ENCODE measurements at places on chromosomes 1 and 21.

GRCh38 chr1:17061486-17061885 is 7.7 kb upstream of the SDHB start:
- DNase-seq: no peak

GRCh38 chr1:208895181-208895580 is 651.0 kb upstream of the PLXNA2 start:
- DNase-seq: no peak

DNA sequence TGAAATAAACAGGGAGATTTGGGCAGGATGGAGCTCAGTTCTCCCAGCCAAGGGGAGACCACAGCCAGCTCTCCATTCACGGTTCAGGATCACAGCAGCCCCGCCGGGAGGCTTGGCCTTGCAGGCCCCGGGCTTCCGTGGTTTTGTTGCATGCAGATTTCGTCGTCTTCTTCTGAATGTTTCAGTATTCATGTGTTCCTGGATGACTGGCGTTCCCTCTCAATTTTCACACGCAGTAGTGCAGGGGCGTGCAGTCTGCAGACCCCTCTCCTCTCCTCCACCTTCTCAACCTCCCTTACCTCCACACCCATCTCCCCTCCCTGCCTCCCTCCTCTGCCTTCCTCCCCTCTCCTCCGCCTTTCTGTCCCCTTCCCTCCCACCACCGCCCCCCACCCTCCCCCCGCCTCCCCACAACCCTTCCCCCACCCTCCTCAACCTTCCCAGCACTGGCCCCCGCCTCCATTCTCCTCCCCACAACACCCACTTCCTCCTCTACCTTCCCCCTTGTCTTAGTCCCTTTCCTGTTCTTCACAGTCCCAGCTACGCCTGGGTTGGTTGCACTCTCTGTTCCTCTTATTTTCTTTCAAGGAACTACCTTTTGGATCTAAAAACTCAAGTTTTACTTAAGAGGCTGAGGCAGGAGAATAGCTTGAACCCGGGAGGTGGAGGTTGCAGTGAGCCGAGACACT is 8.4 kb upstream of the SLC19A1 start:
- no peak for DNase-seq

- DNase-seq: no peak
Observed at GRCh38 chr1:211842518-211842917, 12.0 kb upstream of the LPGAT1 start.

- no peak for DNase-seq
Observed at GRCh38 chr1:162590101-162590500, 28.6 kb downstream of the UAP1 start.

GRCh38 chr1:240468656-240469055 is 143.3 kb downstream of the GREM2 start:
- DNase-seq: no peak

- DNase-seq: no peak
Observed at GRCh38 chr21:42361286-42361685, 5.0 kb downstream of the TFF1 start.

DNA sequence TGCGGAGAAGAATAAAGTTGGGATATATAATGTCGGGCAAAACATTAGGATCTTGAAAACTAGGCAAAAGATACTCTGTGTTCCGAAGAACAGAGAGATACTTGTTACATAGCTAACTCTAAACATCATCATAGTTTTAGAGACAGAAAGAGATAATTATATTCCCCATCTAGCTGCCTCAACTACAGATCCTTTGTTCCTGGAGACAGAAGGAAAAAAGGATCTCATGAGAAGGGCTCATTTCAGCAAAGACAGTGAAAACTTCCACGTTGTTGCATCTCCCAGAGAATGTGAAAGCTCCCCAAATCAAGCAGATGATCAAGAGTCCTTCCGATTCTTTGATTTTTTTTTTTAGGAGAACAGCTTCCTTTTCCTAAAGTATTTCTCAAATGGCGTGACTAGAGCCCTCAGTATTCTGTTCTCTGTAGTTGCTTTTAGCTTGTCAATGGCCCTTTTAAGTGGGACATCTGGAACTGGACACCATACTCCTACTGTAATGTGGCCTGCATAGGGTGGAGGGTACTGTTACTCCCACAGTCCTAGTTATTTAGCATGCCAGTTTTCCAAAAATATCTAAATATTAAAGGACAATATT is 1048.2 kb downstream of the TTLL7 start:
- no peak for DNase-seq

- no peak for DNase-seq
Observed at GRCh38 chr1:118151312-118151937, 33.6 kb downstream of the SPAG17 start.

GRCh38 chr1:47533793-47534328 is 96.0 kb downstream of the FOXD2 start:
- no peak for DNase-seq

GRCh38 chr1:9850442-9851162 is 26.8 kb upstream of the CLSTN1 start:
- DNase-seq: no peak

GRCh38 chr1:229479660-229480399 is 28.3 kb downstream of the NUP133 start:
- DNase-seq: no peak

DNA sequence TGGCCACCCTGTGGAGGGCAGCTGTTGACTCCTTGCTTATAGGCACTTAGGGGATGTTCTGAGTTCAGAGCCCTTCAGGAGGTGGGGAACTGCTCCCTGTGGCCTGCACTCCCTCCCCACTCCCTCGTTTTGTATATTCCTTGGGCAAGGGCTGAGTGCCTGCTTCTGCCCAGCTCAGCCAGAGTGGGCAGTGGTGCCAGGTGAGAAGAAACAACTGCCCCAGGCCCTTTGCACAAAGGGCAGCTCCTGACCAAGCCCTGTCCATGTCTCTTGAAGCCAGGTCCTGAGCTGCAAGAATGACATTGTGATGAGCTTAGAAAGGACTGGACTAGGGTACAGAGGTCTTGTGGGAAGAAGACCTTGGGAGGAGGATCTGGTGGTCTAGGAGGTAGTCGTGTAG is 2.2 kb downstream of the AGTRAP start:
- DNase-seq: no peak

DNA sequence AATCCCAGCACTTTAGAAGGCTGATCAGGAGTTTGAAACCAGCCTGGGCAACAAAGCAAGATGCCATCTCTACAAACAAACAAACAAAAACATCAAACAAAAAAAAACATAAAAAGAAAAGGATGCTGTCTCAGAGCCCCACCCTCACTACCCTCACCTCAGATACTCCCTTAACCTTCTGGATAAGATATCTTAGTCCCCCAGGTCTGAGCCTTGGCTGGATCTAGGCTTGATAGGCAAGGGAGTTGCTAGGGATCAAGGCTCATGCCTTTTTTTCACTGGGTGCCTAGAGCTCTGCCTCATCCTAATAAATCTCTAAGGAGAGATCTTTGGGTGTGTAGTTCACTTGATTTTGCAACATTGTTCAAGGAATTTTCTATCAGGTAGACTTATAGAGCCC is 7.4 kb downstream of the HDAC1 start:
- no peak for DNase-seq

DNA sequence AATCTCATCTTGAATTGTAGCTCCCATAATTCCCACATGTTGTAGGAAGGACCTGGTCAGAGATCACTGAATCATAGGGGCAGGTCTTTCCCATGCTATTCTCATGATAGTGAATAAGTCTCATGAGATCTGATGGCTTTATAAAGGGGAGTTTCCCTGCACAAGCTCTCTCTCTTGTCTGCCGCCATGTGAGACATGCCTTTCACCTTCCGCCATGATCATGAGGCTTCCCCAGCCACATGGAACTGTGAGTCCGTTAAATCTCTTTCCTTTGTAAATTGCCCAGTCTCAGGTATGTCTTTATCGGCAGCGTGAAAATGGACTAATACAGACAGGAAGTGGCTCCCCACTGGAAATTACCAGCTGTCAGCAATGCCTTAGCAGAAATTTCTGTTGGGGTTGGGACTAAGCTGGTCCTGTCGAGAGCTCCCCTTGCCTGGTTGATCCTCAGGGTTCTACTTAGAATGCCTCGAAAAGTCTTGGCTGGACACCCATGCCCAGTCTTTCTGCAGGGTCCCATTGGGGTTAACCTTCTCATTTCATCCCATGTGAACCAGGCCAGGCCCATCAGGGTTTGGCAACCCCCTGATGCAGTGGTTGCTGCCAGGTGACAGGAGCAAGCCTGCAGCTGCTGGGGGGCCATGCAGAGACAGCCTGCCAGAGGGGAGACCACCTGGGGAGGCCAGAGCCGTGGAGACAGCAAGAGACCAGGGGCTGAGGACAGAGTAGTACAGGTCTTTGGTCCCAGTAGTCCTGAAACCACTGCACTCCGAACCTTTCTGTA is 2.8 kb upstream of the ABCG1 start:
- DNase-seq: no peak

DNA sequence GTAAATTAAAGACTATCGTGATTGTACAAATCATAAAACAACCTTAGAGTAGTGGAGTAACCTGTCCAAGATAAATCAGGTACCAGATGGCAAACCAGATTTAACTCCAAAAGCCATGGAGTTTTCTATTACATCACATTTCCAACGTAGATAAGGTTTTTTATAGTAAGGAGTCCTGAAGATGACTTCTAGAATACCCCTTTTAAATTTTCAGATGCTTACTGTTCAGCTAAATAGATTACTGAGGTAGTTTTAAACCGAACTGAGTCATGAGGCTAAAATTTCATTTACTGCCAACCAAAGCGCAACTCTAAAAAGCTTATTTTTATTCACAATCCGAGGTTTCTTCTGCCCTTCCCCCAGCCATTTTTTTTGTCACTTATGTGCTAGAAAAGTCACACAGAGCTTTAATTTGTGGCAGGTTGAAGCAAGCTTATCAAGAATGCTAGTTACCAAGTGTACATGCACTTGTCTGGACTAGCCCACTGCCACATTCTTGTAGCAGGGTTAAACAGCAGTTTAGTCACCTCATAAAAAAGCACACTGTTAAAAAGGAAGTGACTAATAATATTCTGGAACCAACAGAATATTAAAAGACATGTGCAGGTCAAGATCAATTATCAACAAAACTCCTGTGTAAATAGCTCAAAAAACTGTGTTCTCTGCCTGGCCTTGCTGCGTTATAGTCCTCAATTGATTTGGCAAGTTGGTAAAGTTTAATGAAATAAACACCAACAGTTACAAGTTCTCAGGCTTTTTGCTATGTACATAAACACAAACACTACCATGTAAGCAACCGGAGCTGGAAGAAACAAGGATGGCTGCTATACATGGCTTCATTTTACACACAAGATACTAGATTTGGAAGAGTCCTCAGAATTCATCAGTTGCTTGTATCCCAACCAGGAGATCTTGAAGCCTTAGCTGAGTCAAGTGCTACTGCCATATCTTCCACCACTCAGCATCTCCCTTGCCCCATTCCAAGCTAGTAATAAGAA is 180.3 kb upstream of the DMRTA2 start:
- DNase-seq: no peak

DNA sequence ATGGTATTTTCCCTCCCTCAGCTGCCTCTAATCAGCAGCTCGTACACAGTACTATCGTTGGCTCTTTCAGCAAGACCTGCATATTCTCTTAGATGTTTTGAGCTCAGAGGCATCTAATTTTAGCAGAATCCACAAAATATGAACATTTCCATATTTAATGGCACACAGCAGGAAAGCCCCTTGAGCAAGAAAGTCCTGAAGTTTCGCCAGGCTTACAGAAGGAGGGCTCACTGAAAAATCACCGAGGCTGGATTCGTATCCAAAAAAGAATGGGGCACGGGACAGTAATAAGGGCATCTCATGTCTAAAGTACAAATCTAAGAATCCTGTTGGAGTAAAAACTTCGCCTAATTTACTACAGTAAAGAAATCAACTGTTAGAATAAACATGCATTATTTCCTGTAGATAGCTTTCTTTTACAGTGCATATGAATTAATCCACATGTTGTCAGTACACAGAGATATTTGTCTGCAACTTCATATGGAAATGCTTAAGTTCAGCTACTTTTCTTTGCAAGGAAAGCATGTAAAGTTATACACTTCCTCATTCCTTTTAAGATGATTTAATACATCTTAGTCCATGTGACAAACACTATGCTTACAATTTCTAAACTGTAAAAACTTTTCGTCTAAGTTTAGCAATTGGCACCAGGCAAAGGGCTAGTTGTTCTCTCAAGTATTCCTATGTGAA is 1205.3 kb upstream of the ADGRL4 start:
- no peak for DNase-seq

GRCh38 chr1:162040657-162041056 is 17.0 kb upstream of the OLFML2B start:
- DNase-seq: no peak
